Mucosa of gallbladder (tissue), 1 donor: ENCODE measurements at places on chromosomes 6 and 20. TPM values are rescaled to one million over a fixed set of nuclear protein-coding genes. Genes with fewer than 3 reads are reported as not detected.

The MYLK2 gene
- total RNA-seq = not detected

The ACTL10 gene
- total RNA-seq = 4.8 TPM

The COL19A1 gene
- total RNA-seq = 0.49 TPM

The PKIB gene
- total RNA-seq = 5.5 TPM

The SPDEF gene
- total RNA-seq = 16.7 TPM

The TFB1M gene
- 17.6 TPM for total RNA-seq

The SIRPG gene
- total RNA-seq = 1.2 TPM

The BFSP1 gene
- 1.2 TPM for total RNA-seq

The KCNQ2 gene
- total RNA-seq = 0.46 TPM

The PDCD2 gene
- total RNA-seq = 49.8 TPM

The CLIC5 gene
- 27.6 TPM for total RNA-seq

The ABHD16B gene
- total RNA-seq = not detected

The RNF144B gene
- total RNA-seq = 33.9 TPM

The METTL24 gene
- 15.7 TPM for total RNA-seq

The NRSN2 gene
- total RNA-seq = 30.5 TPM

The LTA gene
- 1.9 TPM for total RNA-seq

The COL20A1 gene
- 0.14 TPM for total RNA-seq

The HCRTR2 gene
- total RNA-seq = not detected

The FRS3 gene
- 6.3 TPM for total RNA-seq

The COL10A1 gene
- total RNA-seq = 0.09 TPM

The FOXF2 gene
- total RNA-seq = 3.6 TPM

The NKX2-2 gene
- not detected for total RNA-seq

The EBF4 gene
- 12.7 TPM for total RNA-seq

The SNAP25 gene
- total RNA-seq = 4.3 TPM

The TNXB gene
- 30.1 TPM for total RNA-seq
